A673 (cell line): ENCODE measurements at places on chromosomes 16 and 17. TPM values are rescaled to one million over a fixed set of nuclear protein-coding genes. Genes with fewer than 3 reads are reported as not detected.
A peak's percentile ranks its signal among the peaks of the same experiment; 100 is the strongest.

Gene TBC1D3
- not detected in 2 replicates for total RNA-seq

Gene MYH3
- 2.1 and 3.2 TPM in 2 replicates for total RNA-seq

- H3K27ac ChIP-seq = peak overlapping the region; percentile 76
- no peak for DNase-seq
- H3K36me3 ChIP-seq = peaks cover 34% of the 10 kb centered on the region
- peak overlapping the region; percentile 100 for H3K4me3 ChIP-seq
Measured at GRCh38 chr16:75566758-75567255, 628 bp downstream of the GABARAPL2 start.

DNA sequence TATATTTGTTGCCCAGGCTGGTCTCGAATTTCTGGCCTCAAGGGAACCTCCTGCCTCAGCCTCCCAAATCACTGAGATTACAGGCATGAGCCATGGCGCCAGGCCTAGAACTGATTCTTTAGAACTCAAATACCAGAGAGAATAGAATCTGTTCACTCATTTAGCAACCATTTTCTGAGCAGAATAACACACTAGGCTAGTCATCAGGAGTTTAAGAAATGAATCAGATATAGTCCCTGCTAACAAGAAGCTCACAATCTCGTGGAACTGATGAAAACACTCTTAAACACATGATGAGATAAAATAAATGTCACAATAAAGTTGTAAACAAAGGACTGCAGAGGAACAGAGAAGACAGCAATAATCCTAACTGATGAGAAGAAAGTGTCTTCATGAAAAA is 55.8 kb upstream of the ADCY9 start:
- no peaks in the 10 kb centered on the region for H3K27me3 ChIP-seq
- no peak overlapping the region for H3K4me3 ChIP-seq
- H3K4me1 ChIP-seq = no peaks in the 10 kb centered on the region
- H3K27ac ChIP-seq = no peak overlapping the region
- no peak for DNase-seq

Gene ADORA2B
- 3.9 and 5.9 TPM in 2 replicates for total RNA-seq

DNA sequence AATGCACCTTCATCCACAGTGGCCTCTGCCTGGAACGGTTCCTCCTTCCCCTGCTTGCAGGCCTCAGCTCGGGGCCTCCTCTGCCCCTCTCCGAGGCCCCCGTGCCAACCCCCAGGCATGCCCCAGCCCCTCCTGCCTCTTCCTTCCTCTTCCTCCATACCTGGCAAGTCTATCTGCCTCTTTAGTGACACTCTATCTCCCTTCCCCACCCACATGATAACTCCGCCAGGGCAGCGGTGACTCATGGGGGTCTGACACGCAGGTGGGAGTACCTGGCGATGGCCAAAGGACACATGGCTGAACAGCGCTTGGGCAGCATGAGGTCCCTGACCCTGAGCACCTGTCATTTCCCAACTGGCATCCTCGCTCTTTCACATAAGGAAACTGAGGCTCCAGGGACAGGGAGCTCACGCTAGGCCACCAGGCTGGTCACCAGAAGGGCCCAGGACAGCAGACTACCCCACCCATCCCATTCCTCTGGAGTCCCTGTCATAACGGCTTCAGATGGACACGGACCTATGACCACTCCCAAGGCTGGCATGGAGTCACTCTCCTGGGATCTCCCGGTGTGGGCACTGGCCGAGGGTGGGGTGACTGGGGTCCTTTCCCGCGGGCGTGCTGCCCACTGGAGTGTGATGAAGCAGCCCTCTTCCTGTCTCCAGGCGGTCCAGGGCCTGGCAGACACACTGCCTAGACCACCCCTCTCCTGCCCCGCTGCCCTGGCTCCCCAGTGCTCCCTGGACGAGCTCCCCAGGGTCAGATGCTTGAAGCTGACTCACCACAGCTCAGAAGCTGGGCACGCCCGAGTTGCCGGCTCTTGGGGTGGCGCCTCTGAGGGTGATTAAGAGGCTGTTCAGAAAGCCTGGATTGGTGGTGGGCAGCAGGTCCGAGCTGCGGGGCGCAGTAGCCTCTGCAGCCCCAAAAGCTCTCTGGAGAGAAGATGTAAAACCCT is 100.6 kb downstream of the ENGASE start:
- H3K27ac ChIP-seq = no peak overlapping the region
- peaks cover 63% of the 10 kb centered on the region for H3K27me3 ChIP-seq
- DNase-seq = no peak
- H3K4me1 ChIP-seq = no peaks in the 10 kb centered on the region
- no peak overlapping the region for H3K4me3 ChIP-seq
- no peaks in the 10 kb centered on the region for H3K36me3 ChIP-seq

Gene CD300LG
- not detected in 2 replicates for total RNA-seq

GRCh38 chr16:77599793-77600415 is 122.4 kb upstream of the NUDT7 start:
- H3K4me1 ChIP-seq = no peaks in the 10 kb centered on the region
- H3K4me3 ChIP-seq = no peak overlapping the region
- H3K27ac ChIP-seq = no peak overlapping the region

- peaks cover 48% of the 10 kb centered on the region for H3K36me3 ChIP-seq
- no peak for DNase-seq
- H3K4me3 ChIP-seq = no peak overlapping the region
- no peaks in the 10 kb centered on the region for H3K27me3 ChIP-seq
- peak overlapping the region; percentile 44 for H3K27ac ChIP-seq
Measured at GRCh38 chr17:49018748-49019147, 21.6 kb downstream of the IGF2BP1 start.

DNA sequence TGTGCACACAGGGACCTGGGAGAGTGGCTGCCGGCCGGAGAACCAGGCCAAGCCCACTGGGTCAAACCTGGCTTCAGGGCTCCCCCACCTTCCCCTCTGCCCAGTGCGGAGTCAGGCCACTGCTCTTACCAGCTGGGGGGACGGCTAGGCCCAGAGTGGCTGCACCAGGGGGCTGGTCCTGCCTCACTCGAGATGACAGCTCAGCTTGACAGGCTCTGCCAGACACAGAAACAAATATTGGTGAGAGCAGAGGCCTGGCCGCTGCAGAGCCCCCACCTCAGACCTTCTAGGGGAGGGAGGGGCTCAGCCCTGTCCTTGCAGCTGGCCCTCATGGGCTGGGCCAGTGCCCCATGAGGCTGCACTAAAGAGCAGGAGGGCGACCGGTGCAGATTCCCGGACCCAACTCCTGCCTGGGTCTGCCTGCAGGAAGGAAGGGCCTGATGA is 4.5 kb downstream of the NUDT16L1 start:
- H3K4me1 ChIP-seq = peaks cover 2% of the 10 kb centered on the region
- peaks cover 41% of the 10 kb centered on the region for H3K36me3 ChIP-seq
- DNase-seq = no peak

Gene RANGRF
- total RNA-seq = 26.8 and 33.6 TPM in 2 replicates

GRCh38 chr17:39607851-39608130 is at the start of gene NEUROD2:
Gene NEUROD2, minus strand, starts transcription at chr17:39607920. Its CDS starts 1,321 bp downstream, at chr17:39606599.
- no peak within 1 kb of the TSS for H3K27ac ChIP-seq
- no peaks in the 10 kb centered on the region for H3K36me3 ChIP-seq
- DNase-seq = no peak
- no peak within 1 kb of the TSS for H3K4me3 ChIP-seq
- H3K4me1 ChIP-seq = no peaks in the 10 kb centered on the region

- no peaks in the 10 kb centered on the region for H3K36me3 ChIP-seq
- H3K27me3 ChIP-seq = no peaks in the 10 kb centered on the region
- DNase-seq = no peak
- no peak overlapping the region for H3K27ac ChIP-seq
- H3K4me1 ChIP-seq = no peaks in the 10 kb centered on the region
Measured at GRCh38 chr16:28891964-28892890, 13.9 kb downstream of the ATP2A1 start.

DNA sequence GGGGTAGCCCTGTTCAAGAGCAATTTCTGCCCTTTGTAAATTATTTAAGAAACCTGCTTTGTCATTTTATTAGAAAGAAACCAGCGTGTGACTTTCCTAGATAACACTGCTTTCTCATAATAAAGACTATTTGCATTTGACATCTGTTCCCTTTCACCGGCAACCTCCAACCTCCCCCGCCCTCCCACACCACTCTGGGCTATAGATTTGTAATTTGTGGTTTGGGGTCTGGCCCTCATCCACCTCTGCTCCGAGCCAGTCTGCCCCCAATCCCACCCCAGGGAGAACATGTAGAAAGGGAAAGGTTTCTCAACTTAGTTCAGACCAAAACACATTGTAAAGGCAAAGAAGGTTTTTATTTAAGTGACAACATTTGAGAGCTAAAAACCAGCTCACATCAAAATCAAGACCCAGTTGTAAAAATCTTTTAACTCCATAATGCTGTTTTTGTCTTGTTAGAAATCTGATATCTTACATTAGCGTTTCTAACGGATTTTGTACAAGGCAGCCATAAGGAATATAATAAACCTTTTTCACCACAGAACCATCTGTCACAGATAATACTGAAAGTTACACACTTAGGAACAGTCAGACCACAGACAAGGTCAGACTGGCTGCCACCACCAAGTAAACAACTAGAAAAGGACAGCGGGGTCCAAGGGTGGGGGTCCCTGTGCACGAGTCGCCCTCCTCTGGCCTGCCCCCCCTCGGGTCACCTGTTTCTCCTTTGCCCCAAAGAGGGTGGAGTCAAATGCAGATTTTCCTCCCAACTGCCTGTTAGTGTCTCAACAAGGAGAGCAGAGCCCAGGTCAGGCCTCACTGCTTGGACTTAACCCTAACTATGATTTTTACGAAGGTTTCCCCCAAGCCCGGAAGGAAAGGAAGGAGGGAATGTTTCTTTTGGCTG is 6.9 kb downstream of the PIMREG start:
- H3K27ac ChIP-seq = no peak overlapping the region
- no peak for DNase-seq
- no peaks in the 10 kb centered on the region for H3K27me3 ChIP-seq
- peaks cover 37% of the 10 kb centered on the region for H3K36me3 ChIP-seq

Gene GNGT2
- 9.2 and 9.6 TPM in 2 replicates for total RNA-seq

- no peaks in the 10 kb centered on the region for H3K27me3 ChIP-seq
- H3K4me1 ChIP-seq = peaks cover 60% of the 10 kb centered on the region
- peak; percentile 40 for DNase-seq
- no peaks in the 10 kb centered on the region for H3K36me3 ChIP-seq
- H3K27ac ChIP-seq = peak overlapping the region; percentile 46
Measured at GRCh38 chr16:73036074-73036826, 11.7 kb downstream of the ZFHX3 start.

GRCh38 chr16:74608381-74608780 is 1.5 kb upstream of the GLG1 start:
- H3K27ac ChIP-seq = peak overlapping the region; percentile 94
- no peak for DNase-seq
- H3K27me3 ChIP-seq = no peaks in the 10 kb centered on the region
- peaks cover 15% of the 10 kb centered on the region for H3K36me3 ChIP-seq
- H3K4me1 ChIP-seq = peaks cover 7% of the 10 kb centered on the region

DNA sequence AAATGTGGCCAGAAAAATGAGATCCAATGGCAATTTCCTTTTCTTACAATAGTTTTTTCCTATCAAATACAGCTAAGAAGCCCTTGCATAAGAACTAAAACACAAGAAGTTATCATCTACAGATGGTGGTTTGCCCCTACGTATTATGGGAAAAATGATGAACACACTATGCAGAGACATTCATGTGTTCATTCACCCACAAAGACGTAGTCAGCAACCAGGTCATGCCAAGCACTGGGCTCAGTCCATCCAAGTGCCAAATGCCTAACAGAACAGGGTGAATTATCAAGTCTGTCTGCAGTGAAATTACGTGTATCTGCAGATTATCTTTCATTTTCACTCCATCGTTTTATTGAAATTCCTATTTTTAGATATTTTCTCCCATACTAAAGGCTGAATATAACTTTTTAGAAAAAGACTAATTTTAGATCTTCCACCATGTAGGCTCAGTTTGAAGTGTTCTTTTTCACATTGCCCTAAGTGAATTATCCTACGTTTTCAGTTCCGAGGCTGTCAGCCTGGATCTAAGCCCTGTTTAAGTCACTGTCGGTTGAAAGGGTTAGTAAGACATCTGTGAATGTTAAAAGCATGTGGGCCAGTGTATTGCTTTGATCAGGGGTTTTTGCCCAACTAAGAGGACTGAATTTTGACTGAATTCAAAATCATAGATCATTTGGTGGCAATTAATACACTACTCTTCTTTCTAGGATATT is 78.1 kb upstream of the DHX40 start:
- H3K36me3 ChIP-seq = no peaks in the 10 kb centered on the region
- H3K27ac ChIP-seq = no peak overlapping the region
- no peak for DNase-seq
- no peaks in the 10 kb centered on the region for H3K27me3 ChIP-seq

- peak; percentile 90 for DNase-seq
- H3K4me3 ChIP-seq = peak overlapping the region; percentile 49
- peaks cover 57% of the 10 kb centered on the region for H3K4me1 ChIP-seq
- H3K27me3 ChIP-seq = no peaks in the 10 kb centered on the region
- H3K36me3 ChIP-seq = no peaks in the 10 kb centered on the region
Measured at GRCh38 chr16:53098526-53099317, 43.9 kb downstream of the CHD9 start.

DNA sequence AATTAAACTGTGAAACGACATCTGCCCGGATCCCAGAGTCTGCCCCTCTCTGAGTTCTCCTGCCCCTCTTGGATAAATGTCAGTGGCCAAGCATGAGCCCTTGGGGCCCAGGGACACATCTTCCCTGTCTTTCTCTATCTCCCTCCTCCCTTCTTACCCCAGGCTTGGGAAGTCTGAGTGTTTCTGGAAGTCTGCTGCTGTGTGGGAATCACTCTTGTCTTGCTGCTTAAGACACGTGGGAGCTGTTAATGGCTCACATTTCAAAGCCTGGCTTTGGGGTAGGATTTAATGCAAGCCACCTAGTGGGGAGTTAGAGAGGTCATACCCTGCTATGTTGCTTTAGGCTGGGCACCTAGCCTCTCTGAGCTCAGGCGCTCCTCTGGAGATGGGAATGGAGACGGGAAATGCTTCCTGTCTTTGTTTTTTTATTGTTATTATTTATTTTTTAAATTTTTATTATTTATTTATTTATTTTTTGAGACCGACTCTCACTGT is 218.5 kb upstream of the CIBAR2 start:
- no peaks in the 10 kb centered on the region for H3K27me3 ChIP-seq
- no peaks in the 10 kb centered on the region for H3K36me3 ChIP-seq
- H3K4me1 ChIP-seq = peaks cover 61% of the 10 kb centered on the region
- H3K4me3 ChIP-seq = no peak overlapping the region

DNA sequence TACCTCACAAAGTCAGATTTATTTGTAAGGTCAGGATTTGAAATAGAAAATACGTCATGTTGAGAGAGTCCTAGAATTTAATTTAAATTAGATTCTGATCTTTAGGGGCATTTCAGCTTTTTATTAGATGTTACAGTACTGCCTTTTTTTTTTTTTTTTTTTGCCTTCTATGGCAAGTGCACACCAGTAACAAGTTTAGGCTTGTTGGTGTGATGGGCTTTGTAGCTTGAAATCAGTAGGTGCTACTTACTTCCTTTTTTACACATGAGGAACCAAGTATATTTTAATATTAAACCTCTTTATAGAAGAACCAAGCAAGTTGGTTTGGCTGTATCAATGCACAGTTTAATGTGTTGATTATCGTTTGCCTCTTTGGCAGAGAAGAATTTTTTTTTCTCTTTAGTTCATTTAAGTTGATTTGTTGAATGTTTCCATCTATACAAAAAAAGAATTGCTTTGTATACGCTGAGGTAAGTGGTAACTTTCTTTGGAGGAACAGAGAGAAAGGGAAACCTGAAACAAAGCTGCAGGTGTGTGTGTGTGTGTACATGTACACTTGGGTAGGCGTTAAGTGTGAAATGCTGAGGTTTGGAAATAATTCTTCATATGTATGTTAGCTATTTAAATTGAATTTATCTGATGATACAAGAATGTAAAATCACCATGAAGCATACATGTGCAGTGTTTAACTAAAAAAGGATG is 15.7 kb downstream of the RBL2 start:
- H3K4me1 ChIP-seq = no peaks in the 10 kb centered on the region
- DNase-seq = no peak
- no peak overlapping the region for H3K27ac ChIP-seq
- no peak overlapping the region for H3K4me3 ChIP-seq
- H3K36me3 ChIP-seq = peaks cover 24% of the 10 kb centered on the region
